GM23248 (cell line): ENCODE measurements at places on chromosomes 4 and X. TPM values are rescaled to one million over a fixed set of nuclear protein-coding genes. Genes with fewer than 3 reads are reported as not detected.
A peak's percentile ranks its signal among the peaks of the same experiment; 100 is the strongest.

- no peak for DNase-seq
Measured at GRCh38 chr4:184364100-184364921, 110.0 kb downstream of the IRF2 start.

GRCh38 chr4:12692815-12693214 is 791.3 kb downstream of the RAB28 start:
- DNase-seq = peak; percentile 38

- no peak for DNase-seq
Measured at GRCh38 chr4:109601336-109601735, 41.3 kb downstream of the MCUB start.

Gene GYPA
- not detected in 2 replicates for total RNA-seq

Gene DMRTC1B
- total RNA-seq = not detected in 2 replicates

DNA sequence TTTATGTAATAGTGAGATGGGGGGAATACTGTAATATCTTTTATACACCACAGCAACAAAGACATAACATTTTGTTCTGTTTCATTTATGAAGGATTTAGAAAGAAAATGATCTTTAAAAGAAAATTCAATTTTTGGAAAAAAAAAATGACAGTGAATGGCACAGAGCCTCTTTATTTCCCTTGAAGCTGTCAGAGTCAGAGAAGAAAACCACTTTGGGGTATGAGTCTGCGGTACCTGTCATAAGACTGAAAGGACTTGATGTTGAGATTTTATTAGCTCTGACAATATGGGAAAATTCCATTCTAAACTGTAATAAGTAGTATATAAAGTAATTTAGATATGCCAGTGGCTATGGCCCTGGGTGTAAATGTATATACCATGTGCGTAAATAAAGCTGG is 134.8 kb downstream of the GALNTL6 start:
- no peak for DNase-seq

- DNase-seq = peak; percentile 38
Measured at GRCh38 chrX:15299941-15300851, 15.2 kb downstream of the ASB11 start.

DNA sequence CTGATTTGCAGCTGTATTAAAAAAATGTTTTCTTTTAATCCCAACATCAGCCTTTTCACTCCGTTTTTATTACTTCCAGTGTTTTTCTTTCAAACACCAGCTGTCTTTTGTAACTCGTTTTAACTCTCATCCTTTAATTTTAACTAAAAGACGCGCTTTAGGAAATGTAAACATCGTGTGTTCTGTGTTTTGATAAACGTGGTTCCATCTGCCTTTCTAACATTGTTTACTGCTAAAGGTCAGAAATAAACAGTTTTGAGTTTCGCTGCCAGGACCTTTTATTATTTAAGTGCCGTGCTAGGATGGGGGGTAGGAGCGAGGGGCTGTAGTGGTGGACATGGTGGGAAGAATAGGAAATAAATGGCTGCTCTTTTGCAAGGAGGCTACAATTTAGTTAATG is 1.5 kb downstream of the N4BP2 start:
- peak; percentile 27 for DNase-seq
